Stimulated activated CD4-positive, alpha-beta T cell treated with anti-CD3 and anti-CD28 coated beads, Interleukin-15, amount 100 ng/mL, for 1 hour (primary cell): ENCODE measurements at places on chromosomes 6 and 20.

GRCh38 chr20:60477958-60478357 is 519.7 kb downstream of the CDH26 start:
- no peak for DNase-seq

GRCh38 chr6:130115036-130115435 is 96.7 kb downstream of the L3MBTL3 start:
- no peak for DNase-seq

DNA sequence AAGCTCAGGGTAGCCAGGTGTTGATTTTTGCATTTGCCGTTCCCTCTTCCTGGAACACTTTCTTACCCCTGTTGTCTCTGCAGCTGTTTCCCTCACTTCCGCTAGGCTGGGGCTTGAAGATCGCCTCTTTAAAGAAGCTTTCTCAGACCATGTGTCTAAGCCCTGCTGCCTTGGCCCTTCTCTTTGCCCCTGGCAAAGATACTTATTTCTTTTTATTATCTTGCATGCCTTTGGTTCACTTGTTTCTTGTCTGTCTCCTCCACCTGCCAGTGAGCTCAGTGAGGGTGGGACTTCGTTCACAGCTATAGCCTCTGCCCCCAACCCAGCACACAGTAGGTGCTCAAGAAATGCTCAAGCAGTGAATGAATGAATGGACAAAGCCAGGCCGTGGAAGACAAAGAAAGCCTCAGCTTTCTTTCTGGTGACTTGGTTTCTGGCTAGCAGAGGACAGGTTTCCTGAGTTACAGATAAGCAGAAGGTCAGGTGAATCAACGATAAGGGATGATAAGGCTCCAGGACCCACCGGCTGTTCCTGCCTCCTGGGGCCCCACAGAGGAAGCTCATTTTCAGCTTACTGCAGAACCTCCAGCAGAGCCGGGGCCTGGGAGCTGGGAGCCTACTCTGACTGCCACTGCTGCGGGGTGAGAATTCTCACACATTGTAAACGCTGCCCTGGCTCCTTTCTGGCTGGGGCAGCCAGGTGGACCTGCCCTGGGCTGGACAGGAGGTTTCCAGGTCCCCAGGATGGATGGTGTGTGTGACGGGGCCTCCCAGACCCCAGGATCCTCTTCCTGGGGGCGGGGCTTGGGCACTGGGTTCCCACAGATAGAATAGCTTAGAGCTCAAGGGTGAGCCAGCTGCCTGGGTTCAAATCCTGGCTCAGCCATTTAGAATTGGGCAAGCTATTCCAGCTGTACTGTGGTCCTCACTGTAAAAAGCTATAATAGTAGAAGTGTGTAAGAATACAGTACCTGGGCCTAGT is 29.8 kb downstream of the SNAI1 start:
- DNase-seq, result no peak

DNA sequence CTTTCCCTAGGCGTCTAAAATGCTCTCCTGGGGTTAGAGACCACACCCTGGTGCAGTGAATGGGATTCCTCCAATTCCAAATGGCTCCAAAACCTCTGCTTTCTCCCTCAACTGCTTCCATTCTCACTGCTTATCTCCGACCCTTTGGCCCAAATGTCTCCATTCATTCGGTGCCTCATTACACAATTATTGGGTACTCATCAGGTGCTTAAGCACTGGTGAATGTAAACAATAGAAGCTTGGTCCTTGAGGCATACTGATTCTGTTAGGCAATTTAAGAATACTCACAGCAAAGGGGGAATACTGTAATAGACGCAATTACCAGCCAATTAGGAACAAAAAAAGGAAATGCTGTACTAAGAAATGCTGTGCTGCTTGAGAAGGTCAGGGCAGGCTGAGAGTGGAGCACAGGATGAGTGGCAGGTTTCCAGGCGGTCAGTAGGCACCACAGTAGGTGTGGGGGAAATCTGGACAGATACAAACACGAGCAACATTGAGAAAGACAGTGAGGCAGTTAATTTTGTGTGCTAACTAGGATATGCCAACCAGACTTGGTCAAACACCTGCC is 23.0 kb downstream of the GMDS start:
- no peak for DNase-seq

DNA sequence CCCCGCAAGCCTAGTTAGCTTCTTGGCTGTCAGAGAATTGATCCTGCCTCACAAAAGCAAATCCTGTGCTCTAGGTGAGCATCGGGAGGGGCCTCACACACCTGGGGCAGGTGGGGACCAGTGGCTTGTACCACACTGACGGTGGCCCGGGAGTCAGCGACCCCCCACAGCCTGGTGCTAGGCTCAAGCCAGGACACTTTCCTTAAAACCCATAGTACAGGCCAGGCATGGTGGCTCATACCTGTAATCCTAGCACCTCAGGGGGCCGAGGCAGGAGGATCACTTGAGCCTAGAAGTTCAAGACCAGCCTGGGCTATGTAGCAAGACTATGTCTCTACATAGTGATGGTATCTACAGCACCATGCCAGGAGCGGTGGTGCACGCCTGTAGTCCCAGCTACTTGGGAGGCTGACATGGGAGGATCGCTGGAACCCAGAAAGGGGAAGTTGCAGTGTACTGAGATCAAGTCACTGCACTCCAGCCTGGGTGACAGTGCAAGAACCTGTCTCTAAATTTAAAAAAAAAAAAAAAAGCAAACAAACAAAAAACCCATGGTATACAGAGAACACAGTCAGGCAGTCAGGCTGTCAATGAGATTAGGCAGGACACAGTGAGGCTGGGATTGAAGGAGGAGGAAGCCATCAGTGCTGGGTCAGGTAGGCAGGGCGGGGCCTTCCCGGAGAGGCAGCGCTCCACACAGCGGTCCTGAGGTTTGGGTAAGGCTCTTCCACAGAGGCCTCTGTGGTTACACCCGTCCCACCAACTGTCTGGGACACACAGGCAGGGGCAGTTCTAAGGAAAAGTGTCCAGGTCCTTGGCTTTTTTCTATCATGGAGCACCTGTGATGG is 41.3 kb downstream of the SYNJ2 start:
- no peak for DNase-seq

DNA sequence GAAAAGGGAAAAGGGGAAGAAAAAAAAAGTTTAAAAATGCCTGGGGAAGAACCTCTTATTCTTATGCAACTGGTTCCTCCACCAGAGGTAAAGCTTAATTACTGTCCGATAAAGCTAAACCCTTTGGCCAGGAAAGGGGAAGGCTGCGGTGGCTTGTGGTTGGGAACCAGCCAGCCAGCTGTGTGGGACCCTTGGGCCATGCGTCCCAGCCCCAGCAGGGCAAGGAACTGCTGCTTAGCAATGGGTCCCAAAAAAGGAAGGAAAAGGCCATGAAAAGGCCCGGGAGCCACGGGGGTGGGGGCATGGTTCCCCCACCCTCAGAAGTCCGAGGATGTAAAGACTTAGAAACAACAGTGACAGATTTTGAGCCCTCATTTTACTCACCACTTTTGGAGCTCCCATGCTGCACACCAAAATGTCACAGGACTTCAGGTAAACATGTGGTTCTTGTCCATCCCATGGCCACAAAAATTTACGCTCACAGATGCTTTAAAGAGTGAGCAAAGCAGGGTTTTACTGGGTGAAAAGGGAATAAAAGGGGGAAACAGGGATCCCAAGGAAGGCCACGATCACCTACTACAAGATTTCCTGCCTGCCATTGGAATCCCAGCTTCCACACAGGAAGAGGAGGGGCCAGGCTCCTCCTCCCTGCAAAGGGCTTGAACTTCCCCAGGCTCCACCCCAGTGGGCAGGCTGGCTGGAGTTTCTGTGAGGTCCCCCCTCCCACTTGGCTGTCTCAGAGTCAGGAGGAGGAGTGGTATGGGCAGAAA is 1234.7 kb upstream of the GJE1 start:
- no peak for DNase-seq

GRCh38 chr6:41811095-41811494 is 23.6 kb downstream of the TOMM6 start:
- DNase-seq, result no peak

DNA sequence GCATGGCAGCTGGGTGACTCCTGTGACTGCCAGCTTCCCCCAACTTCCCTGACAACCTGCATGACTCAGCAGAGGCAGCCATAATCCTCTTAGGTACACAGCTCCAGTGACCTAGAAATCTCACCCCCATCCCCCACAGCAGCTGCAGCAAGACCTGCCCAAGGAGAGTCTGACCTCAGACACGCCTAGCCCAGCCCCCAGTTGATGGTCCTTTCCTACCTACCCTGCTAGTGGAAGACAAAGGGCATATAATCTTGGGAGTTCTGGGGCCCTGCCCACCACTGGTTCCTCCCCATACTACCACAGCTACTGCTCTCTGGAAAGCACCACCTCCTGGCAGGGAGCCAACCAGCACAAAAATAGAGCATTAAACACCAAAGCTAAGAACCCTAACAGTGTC is 90.2 kb downstream of the F13A1 start:
- no peak for DNase-seq

DNA sequence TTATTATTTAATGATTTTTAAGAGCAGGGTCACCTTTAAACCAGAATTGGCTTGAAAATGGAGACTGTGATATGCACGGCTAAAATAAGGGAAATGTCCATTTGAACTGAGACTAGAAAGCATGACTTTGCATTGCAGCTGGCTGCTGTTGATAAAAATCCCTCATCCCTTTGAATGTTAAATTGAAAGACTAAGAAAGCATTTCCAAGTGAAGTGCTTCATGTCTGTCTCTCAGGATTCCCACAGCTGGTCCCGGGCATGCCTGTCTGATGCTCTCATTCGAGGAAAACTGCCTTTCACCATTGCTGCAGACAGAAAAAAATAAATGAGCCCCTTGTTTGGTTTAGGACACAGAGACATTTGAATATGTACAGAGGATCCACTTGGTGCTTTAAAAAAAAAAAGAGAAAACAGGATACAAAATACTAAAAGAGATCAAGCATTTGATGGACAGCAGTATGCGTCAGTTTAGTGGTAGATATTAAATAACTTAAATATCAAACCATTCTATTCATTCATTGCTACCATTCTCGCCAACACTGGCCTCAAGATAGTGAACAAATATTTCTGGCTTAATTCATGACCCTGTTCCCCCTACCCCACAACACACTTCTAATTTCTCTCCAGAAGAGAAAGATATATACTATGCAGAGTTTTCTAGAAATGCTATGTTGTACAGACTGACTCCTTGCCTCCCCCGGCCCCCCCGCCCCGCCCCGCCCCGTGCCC is 55.0 kb downstream of the TBC1D7 start:
- no peak for DNase-seq

GRCh38 chr6:47592131-47592840 is 106.1 kb upstream of the ADGRF4 start:
- no peak for DNase-seq

- no peak for DNase-seq
These were observed 81.1 kb upstream of the RALGAPA2 start for GRCh38 chr20:20793591-20793990.

DNA sequence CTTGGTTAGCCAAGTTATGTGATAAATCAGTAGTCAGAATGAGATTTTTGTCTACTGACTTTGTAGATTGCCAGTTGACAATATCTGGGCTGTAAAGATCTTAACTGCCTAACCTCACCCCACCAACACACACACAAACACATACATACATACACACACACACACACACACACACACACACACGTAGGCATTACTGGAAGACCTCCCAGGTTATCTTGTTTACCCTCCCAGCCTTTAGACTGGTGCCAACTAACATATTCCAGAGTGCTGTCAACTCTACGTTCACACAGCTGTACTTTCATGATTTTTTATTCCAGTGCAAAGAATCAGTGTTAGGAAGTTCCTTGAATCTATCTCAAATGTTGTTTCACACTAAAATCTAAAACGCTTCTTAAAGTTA is 38.9 kb downstream of the BMP5 start:
- DNase-seq, result no peak

GRCh38 chr6:17281497-17282481 is 628 bp downstream of the RBM24 start:
- no peak for DNase-seq

GRCh38 chr6:36329798-36330291 is 6.8 kb downstream of the BNIP5 start:
- no peak for DNase-seq

DNA sequence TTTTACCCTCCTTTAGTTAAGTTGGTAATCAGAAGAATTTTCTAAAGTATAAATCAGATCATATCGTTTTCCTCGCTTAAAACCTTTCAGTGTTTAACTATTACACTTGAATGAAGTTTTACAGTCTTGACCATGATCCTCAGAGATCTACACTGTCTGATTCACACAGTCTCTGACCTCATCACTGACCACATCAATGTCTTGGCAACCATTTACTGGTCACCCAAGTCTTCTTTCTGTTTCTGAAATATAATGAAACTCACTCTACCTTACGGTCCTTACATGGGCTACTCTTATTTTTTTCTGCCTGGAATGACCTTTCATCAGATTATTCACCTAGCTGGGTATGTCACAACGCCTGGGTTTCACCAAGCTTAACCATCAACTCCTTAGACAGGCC is 71.4 kb downstream of the ADGB start:
- no peak for DNase-seq

- DNase-seq, result no peak
These were observed 17.0 kb downstream of the CDS2 start for GRCh38 chr20:5143851-5144250.

DNA sequence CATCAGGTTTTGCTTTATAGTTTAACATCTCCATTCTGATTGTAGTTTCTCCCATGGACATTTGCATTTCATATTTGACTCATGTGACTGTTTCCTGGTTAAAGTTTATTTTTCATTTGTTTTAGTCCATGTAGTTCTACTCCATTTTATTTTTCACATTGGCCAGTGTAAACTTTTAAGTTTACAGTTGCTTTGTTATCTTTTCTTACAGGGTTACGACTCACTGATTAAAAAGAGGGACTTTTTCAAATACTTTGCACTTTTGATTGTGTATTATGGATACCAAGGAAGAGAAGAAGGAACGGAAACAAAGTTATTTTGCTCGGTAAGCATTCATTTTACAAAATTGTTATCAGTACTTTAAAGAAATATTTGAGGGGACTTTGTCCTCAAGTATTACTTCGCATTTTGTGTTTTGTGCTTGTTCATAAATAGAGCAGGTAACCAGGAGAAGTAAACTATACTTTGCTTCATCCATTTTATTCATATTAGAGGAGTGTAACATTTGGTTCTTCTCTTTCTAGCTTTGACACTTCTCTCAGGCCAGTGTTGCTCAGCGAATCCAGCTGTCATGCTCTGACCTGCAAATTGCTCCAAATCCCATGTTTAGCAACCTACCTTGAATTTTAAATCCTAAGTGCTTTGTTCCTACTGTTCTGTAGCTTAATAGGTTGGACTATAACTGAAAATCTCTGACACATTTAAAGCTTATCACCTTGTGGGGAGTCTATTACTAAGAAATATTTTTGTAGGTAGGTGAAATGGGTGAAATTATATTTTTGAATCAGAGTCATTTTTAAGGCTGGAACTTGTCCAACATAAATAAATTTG is 24.5 kb downstream of the NCOA7 start:
- DNase-seq, result no peak

GRCh38 chr6:100335991-100336390 is 128.7 kb downstream of the SIM1 start:
- DNase-seq, result no peak

GRCh38 chr6:14533446-14533845 is 415.9 kb downstream of the CD83 start:
- no peak for DNase-seq

- DNase-seq, result no peak
These were observed 193.1 kb upstream of the SIM1 start for GRCh38 chr6:100657678-100658330.
